Cortex of kidney (tissue), 1 donor: ENCODE measurements at places on chromosomes 7 and 10.

- DNase-seq, result no peak
Observed at GRCh38 chr10:33195608-33196376, 138.7 kb downstream of the NRP1 start.

GRCh38 chr7:143388051-143388450 is 6.9 kb downstream of the ZYX start:
- DNase-seq, result no peak

GRCh38 chr10:93123766-93124165 is 50.1 kb downstream of the CYP26A1 start:
- no peak for DNase-seq

- no peak for DNase-seq
Observed at GRCh38 chr7:140176122-140176701, 571 bp downstream of the KDM7A start.

DNA sequence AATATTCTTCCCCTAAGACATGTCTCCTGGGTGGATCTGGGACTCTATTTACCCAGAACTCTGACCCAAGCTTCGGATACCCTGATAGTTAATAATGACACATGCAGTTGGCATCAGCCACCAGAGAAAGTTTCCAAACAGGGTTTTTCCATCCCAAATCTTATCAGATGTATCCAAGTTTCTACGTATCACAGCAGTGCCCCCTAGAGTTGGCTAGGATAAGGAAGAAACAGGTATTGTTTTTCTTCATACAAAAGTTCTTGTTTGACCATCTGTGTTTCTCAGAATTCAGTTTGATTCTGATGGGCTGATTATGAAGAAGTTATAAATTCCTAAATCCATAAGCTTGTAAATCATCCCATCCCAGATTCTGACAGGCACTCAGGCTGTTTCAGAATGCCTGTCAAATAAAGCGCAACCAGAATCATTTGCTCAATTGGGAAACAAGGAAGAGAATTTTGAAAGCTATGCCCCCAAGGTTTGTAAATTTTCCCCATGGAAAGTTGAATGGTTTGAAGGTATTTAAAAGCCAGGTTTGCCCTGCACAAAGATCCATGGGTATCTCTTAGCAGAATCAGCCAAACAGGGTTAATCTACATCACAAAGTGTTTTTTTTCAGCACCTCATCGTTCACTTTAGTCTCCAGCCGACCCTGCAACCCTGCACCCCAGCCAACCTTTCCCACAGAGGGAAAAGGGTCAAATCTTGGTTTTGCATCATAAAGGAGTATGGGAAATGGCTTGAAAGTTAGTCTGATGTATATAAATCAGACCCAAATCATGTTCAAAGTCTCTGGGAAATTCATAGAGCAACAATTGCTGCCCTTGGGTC is 47.4 kb downstream of the NRAP start:
- DNase-seq, result no peak

- DNase-seq, result no peak
Observed at GRCh38 chr7:158458096-158458495, 129.5 kb downstream of the PTPRN2 start.

GRCh38 chr10:12255048-12255447 is 59.1 kb downstream of the CDC123 start:
- DNase-seq, result no peak

- DNase-seq, result no peak
Observed at GRCh38 chr7:45563941-45564461, 10.2 kb upstream of the ADCY1 start.

GRCh38 chr7:124781907-124782734 is 16.5 kb upstream of the GPR37 start:
- no peak for DNase-seq
